ENCODE measurements at places on chromosomes 2 and 18.

DNA sequence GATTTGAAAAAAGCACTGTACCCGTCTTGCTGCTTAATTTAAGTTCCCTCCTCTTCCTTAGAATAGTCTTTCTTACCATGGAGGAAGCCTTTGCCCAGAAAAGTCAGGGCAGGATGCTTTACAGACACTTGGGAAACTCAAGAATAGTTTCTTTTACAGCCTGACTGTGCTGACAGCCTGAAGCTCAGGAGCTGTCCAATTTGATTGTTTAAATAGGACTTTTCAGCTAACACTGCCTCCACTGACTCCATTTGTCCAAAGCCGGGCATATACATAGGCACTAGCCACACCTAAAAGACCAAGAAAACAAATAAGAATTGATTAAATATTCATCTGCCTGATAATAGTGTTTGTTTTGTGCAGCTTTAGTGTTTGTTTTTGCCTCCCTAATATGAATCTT lies 110.9 kb upstream of the L3MBTL4 start:
- DNase-seq = no peak

- no peak for DNase-seq
Observed at GRCh38 chr18:61993831-61994230, 101.0 kb upstream of the RNF152 start.

GRCh38 chr2:4272261-4272858 lies 569.0 kb downstream of the DCDC2C start:
- DNase-seq = no peak

DNA sequence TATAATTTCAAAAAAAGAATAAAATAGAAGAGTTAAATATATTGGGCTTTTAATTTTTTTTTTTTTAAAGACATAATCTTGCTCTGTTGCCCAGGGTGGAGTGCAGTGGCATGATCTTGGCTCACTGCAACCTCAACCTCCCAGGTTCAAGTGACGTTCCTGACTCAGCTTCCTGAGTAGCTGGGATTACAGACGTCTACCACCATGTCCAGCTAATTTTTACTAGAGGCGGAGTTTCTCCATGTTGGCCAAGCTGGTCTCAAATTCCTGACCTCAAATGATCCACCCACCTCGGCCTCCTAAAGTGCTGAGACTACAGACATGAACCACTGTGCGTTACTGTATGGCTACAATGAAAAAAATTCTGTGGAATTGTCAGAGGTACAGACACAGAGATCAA lies 98.1 kb upstream of the RGPD4 start:
- DNase-seq = no peak

GRCh38 chr18:44998360-44998759 lies 317.7 kb downstream of the SETBP1 start:
- no peak for DNase-seq

GRCh38 chr18:49111191-49111988 lies 160.6 kb upstream of the SMAD7 start:
- no peak for DNase-seq

DNA sequence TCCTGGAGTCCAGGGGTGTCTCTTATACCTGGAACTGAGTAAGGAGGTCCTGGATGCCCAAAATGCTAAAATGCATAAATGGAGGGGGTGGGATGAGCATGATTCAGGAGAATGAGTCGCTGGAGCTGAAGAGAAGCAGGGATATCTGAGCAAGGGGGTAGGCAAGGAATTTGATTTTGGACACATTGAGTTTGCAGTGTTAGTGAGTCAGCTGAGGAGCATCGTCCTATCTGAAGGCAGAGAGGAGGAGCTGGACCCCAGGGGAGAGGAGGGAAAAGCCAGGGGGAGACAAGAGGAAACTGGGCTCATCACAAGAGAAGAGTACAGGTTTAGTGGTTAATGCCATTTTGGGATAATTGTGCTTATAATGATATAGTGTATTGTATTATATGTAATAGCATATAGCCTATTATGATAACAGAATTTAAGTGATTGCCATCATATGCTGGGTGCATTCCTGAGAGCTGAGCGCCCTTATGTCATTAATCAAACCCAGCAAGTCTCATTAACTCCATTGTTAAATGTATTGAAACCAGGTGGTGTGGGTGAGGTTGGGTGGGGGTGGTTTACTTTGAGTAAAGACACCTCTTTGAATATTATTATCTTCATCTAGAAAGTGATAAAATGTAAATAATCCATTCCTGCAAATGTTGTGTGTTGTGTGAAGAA lies 12.4 kb downstream of the EHD3 start:
- no peak for DNase-seq

DNA sequence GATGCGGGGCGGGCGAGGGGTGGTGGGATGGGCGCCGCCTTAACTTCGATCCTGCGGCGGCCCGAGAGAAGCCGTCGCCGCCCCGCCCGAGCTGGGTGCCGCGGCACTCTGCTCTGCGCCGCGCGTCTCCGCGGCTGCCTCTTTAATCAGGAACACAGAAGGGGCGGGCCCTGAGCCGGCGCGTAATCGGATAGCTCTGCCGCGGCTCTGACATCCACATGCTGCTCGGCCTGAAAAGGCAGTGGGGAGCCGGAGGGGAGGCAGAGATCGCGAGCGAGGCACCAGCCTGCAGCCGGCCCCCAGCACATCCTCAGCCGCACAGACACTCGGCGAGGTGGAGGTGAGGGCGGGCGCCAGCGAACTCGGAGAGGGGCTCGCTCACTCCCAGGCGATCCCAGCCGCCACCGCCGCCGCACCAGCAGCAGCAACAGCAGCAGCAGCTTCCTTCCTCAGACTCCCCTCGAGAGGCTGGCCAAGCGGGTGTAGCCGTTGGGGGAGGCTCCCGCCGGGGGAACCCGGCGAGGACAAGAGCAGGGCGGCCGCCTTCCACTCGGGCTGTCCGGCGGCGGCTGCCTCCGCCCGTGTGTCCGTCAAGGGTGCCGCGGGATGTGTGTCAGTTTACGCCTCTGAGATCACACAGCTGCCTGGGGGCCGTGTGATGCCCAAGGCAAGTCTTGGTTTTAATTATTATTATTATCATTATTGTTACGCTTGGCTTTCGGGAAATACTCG lies at the start of gene NRP2:
Gene NRP2, plus strand, starts transcription at position 263 of the 732 bp plus-strand sequence. CDS start 790 bp downstream, outside the sequence.
- DNase-seq = no peak

DNA sequence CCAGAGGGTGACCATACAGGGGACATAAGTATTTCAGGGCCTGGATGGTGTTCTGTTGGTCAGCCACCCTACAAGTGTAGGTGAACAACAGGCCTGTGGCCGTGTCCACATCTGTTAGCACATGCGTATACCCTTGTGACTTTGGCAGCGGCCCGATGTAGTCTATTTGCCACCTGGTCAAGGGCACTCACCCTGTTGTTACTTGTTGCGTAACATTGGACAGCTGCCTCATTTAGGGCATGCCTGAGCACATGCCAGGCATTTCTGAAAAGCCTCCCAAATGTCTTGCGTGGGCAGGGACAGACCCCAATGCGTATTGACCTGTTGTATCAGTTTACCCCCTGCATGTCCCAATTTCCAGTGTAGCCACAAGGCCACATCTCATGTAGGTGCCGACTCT lies 235.0 kb downstream of the MBD5 start:
- no peak for DNase-seq

DNA sequence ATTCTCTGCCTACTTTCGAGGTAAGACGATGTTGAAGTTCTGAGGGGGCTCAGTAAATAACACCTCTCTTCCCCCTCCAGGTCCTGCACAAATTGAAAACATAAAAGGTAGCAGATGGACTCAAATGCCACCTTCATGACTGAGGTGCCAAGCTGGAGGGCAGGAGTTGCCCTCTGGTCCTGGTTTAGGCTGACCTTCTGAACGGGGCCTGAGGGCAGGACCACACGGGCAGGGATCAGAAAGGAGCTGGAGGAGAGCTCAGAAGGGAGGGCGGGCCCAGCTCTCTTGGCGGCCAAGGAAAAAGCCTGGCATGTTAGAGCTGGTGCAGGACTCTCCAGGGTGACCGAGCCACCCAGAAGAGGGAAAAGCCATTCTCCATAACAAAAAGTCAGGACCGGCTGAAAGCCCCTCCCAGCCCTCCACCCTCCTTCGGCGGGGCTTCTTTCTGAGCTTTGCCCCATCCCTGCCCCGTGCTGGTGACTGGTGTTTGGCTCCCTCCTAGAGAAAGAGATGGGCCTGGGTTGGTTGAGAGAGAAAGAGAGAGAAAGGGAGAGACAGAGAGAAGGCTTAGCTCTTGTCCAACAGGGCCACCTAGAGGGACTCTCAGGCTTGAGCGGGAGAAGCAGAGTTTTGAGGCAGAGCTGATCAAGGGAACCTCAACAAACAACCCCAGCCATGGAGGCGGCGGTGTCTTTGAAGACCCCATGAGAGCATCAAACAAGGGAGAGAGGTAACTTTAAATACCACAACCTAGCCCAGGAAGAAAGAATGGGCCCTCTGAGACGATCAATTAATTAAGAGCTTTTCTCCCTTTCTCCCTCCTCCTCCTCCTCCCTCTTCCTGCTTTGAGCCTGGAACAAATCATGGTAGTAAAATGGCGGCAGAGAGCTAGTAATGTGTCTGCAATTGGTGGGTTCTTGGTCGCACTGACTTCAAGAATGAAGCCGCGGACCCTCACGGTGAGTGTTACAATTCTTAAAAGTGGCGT lies 50.8 kb downstream of the WIPF1 start:
- DNase-seq = no peak

DNA sequence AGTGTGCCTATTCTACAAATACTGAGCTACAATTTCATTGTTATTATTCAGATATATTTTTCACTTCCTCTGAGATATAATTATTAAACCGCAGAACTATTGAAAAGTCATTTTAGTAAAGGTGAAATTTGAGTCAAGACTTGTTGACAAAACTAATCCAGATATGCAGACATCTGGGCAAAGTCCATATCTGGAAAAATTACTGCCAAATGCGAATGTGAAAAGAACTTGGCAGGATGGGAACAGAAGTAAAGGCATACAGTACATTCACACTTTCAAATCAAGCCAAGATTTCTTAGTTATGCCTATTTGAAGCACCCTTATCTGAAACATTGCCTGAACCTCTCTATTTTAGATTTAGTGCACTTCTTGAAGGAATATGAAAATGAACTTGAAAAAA lies 923.6 kb downstream of the CCDC85A start:
- no peak for DNase-seq

DNA sequence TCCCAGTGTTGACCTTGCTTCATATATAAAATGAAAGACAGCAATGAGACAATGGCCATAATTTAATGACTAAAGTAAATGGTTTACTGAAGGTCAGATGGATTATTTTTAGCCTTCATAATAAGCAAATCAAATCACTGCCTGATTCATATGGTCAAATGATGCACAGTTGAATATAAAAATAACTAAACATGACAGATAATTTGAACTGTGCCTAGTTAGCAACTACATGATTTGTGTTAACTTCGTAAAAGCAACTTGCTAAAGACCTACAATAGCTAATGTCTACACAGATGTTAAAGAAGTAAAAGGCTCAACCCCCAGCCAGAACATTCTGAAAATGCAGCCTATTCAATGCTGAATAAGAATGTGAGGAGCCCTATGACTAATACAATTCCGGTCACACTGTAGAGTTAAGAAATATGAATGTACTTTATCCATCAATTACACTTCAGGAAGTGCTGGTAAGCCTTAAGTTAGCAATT lies 590.8 kb upstream of the CDH2 start:
- no peak for DNase-seq

GRCh38 chr2:14348247-14348646 lies 284.3 kb upstream of the LRATD1 start:
- DNase-seq = no peak

DNA sequence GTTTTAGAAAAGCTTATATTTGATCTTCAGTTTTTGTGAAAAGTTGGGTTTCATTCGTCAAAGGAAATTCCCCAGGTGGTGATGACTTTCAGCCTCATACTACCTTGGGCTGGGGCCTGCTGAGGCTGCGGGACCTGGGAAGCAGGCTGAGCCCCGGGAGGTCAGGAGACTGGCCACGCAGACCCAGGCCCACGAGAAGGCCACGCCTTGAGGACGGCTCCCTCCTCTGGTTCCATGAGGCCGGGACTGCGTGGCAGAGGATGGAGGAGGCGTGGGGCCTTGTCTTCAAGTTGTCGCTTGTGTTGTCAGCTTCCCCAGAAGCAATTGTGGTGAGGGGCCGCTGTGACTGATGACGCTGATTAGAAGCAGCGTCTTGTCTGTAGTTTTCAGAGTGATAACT lies 11.8 kb downstream of the CNDP2 start:
- no peak for DNase-seq

GRCh38 chr2:193566276-193566675 lies 1371.5 kb upstream of the TMEFF2 start:
- no peak for DNase-seq

DNA sequence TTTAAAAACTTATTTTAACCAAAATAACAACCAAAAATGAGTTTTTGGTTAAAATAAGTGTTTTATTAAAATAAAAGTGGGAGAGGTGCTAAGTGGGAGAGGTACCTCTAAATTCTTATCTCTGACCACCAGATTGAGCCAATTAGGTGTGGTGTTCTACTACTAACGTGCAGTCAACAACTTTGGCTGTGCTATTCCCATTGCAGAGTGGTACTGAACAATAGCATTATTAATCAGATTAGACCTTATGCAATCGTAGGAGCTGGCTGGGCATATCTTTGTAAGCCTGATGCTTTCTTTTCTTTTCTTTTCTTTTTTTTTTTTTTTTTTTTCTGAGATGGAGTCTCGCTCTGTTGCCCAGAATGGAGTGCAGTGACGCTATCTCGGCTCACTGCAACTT lies 38.9 kb downstream of the RAB27B start:
- DNase-seq = no peak

DNA sequence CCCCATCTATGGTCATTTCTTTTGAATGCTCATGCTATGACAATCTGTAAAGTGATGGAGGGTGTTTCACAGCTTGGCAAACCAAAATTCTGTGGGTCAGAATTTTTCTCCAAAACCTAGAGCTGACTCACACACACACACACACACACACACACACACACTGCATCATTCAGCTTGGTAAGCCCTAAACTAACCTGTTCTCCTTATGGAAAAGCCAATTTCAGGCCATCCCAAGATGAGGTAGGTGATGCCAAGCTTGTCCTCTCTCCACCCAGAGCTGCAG lies 45.0 kb upstream of the NRP2 start:
- no peak for DNase-seq

GRCh38 chr2:200052627-200053026 lies 97.2 kb downstream of the MAIP1 start:
- no peak for DNase-seq

- no peak for DNase-seq
Observed at GRCh38 chr2:57450170-57450569, 596.4 kb upstream of the VRK2 start.

- no peak for DNase-seq
Observed at GRCh38 chr2:28439763-28440162, 47.1 kb downstream of the FOSL2 start.

GRCh38 chr2:109162999-109163398 lies 34.0 kb downstream of the SH3RF3 start:
- DNase-seq = no peak

Data from stimulated activated CD8-positive, alpha-beta memory T cell treated with anti-CD3 and anti-CD28 coated beads, Interleukin-7, amount 100 ng/mL, for 1 hour (primary cell).